ENCODE measurements at places on chromosomes 7 and 10.

DNA sequence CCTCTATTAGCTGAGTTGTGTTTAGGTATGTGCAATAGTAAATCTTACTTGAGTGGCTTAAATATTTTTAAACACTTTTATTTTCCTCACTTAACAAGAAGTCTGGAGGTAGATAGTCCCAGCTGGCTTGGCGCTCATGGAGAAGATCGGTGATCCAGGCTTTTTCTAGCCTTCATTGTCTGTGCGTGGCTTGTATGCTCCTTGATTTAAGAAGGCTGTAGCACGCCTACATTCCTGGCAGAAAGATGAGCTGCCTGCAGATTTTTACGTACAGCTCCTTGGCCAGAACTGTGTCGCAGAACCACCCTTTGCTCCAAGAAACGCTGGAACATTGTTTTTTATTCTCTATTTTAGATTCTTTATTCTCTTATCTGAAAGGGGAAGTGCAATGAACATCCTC, 284.1 kb downstream of the KIF20B start:
- DNase-seq = no peak

DNA sequence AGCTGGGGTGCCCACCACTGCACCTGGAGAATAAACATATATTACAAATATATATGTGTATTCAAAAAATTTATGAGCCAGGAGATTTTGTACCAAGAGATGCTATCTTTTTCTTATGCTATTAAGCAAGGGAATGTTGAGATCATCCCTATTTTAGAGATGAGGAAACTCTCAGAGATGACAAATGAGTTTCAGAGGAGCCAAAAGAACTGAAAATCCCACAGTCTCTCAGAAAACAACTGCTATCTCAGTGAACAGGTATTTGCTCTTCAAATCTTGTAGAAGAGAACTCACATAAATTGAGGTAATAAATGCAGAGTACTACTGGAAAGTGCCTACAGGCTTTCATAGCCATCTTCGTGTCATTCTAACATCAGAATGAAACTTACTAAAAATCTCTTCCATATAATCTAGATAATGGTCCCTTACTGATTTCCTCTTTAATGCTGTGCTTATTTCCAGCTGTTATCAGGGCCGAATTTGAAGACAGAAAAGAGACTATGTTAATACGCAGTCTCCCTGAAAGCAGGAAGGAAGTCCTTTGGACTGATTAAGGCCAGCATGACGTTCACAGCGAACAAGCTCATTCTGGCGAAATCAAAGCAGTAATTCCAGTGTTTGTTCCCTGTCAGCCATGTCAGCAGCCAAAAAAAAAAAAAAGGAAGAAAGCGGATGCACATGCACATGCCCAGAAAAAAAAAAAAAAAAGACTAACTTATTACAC, 29.4 kb upstream of the ANAPC16 start:
- no peak for DNase-seq

DNA sequence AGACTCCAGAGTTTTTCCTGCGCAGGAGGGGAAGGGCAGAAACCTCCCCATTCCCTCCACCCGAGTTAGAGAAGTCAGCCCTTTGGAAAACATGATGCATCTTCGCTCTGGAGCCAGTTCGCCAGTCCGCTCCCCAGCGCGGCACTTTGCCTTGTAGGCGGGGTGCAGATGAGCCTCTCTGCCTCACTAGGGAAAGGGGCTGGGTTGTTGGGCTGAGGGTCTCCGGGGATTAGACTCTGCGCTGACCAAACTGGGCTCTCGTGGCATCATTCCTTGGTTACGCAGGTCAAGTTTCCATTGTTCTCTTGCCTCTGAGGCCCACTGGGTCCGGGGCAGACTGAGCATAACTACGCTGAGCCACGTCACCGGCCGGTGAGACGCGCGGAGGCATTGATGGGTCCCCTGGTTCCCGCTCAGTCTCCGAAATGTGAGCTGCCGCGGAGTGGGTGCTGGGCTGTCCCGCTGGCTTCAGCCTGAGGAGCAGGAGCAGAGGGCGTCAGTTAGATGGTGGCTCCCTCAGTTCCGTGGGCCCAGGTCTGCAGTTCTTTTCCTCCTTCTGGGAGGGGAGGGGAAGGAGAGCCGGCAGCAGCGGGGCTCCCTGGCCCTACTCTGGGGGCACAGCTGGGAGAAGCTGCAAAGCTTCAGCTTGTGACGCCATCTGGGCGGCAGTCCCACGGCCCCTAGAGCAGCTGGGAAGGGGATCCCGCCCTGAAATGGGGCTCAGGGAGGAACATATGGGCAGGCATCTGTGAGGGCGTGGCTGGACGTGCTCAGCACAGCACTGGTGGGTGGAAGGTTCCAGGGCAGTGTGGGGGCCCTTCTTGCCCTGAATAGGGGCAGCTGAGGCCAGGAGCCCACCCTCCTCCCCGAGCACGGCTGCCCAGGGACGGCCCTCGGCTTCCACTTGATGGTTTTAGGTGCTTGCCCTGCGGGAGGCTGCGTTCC, 121.3 kb upstream of the BTBD16 start:
- DNase-seq = no peak

DNA sequence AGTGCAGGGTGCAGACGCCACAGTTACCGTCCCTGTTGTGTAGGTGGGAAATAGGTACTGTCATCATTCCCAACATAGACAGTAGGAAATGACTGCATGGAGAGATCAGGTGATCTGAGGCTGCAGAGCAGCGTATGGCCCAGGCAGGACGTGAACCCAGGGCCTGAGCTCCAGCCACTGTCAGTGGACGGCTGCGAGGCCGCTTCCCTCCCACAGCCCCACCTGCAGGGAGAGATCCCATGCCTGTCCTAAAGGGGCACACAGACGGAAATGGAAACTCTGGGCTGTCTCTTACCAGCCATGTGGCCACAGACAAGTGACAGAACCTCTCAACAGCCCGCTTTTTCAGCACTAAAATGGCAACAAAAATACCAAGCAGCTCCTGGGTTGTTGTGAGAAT, 44.5 kb upstream of the MNX1 start:
- no peak for DNase-seq

GRCh38 chr7:111561654-111561903, 713 bp downstream of the IMMP2L start:
- peak; percentile 12 for DNase-seq

GRCh38 chr10:60767424-60767823, 10.9 kb upstream of the CDK1 start:
- DNase-seq = no peak

- DNase-seq = no peak
Measured at GRCh38 chr10:70964245-70964644, 75.9 kb upstream of the PCBD1 start.

DNA sequence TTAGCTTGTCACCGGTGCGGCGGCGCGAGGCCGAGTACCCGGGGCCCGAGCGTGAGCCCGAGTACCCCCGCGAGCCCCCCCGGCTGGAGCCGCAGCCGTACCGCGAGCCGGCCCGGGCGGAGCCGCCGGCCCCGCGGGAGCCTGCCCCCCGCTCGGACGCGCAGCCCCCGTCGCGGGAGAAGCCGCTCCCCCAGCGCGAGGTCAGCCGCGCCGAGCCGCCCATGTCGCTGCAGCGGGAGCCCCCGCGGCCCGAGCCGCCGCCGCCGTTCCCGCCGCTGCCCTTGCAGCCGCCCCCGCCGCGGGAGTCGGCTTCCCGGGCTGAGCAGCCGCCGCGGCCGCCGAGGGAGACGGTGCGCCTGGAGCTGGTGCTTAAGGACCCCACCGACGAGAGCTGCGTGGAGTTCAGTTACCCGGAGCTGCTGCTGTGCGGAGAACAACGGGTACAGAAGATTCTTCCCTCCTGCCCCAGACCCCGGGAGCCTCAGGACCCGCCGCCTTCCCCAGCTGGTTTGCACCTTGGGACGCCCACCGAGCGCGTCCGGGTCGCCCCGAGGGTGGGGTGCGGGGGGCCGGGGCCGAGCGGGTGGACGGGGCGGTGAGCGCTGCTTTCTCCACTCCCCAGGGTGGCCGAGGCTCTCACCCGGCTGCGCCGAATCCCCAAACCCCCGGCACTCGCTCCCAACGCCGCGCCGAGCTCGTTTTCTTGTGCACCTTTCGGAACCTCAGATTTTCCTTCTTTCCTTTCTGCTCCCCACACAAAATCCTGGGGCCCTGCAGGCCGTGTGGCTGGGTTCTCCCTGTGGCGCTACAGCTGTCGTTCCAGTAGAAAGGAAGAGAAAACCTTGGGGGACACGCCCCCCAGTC, 708 bp downstream of the UBN2 start:
- DNase-seq = peak; percentile 31

DNA sequence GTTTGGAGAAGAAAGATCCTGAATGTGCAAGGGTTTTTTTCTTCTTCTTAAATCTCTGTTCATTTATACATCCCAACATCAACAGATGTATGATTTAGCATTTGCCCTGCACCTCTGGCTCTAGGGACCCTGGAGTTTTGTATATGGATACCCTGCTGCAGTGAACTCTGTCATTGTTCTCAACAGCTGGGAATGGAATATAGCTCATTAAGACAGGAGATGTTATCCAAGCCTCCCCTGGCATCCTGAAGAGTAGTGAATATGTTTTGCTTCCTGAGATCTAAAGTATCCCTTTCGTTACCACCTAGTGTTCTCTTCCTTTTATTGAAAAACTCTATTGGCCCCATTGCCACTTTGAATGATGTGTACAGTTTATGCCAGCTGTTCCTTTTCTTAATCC, 275.9 kb downstream of the EXOC4 start:
- DNase-seq = no peak

- DNase-seq = no peak
Measured at GRCh38 chr10:107442035-107442505, 277.6 kb upstream of the SORCS1 start.

DNA sequence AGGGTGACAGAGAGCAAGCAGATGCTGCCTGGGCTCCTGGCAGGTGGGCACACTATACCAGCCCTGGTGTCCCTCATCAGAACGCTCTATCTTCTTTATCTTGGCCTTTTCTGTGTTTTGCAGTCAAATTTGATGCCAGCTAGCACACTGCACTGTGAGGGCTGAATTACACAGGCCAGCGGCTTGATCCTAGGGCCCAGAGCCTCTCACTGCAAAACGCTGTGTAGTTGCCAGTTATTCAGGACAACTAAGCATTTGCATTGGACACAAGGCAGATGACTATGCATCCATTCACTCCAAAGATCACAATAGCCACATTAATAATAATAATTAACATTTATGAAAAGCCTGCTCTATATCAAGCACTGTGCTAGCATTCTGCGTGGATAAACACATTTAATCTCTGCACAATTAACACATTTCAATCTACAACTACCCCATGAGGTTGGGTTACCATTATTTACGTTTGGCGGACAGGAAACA, 100.3 kb downstream of the PAXIP1 start:
- no peak for DNase-seq

- DNase-seq = no peak
Measured at GRCh38 chr7:81751619-81752317, 18.1 kb downstream of the HGF start.

- DNase-seq = no peak
Measured at GRCh38 chr7:64656489-64656888, 9.4 kb upstream of the ZNF107 start.

DNA sequence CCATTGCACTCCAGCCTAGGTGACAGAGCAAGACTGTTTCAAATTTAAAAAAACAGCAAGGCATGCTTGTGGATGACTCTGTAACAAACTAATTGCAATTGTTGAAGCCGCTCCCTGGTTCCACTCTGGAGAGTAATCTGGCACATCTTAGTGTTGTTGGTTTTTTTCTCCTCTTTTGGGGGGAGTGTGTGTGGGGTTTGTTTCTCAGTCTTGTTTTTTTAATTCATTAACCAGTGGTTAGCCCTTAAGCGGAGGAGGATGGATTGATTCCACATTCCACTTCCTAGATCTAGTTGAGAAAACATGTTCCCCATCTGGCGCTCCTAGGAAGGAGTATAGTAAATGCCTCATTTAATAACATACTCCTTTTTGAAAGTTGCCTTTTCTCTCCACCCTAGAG, 8.6 kb upstream of the ZNF713 start:
- DNase-seq = no peak

DNA sequence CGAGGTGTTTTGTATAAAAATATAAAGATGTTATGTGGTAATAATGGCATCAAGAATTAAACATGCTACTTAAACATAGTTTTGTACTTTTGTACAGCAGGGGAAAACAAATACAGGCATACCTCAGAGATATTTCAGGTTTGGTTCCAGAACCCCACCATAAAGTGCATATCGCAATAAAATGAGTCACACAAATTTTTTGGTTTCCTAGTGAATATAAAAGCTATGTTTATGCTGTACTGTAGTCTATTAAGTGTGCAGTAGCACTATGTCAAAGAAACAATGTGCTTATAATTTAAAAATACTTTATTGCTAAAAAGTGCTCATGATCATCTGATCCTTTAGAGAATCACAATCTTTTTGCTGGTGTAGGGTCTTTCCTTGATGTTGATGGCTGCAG, 17.8 kb downstream of the LRRTM3 start:
- DNase-seq = no peak

DNA sequence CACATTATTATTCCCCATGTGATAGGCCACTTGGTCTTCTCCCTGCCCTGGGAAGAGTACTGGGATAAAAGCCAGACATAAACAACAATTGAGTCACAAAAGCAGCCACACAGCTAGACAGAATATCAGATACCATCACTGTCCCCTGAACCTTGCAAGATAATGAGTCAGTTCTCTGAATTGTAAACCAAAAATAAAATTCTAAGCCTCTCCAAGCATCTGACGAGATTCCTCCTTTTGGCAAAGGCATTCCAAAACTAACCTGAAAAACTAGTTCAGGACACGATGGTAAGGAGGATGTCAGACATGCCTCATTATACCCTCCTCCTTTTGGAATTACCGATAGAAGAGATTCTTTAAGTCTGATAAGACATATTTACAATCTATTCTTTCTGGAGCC, 450.7 kb downstream of the HTR7 start:
- no peak for DNase-seq

DNA sequence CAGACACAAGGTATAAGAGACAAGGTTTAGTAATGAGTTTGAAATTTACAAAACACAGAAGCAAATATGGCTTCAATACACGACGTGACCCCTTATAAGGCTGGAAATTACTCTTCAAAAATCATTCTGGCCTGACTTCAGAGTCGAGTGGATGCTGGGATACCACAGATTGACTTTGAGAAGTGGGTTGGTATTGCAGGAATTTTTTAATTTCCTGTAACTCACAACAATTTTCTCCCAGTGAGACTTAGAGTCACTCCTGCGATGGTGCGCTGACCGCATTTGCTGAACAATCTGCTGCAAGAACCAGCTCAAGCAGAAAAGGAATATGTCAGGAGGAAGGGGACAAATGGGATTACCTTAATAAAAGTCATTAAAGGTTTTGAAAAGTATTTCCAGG, 132.1 kb downstream of the EMX2 start:
- DNase-seq = no peak

GRCh38 chr10:106931853-106932249, 232.7 kb downstream of the SORCS1 start:
- no peak for DNase-seq

GRCh38 chr7:80183900-80184685, 49.5 kb downstream of the GNAI1 start:
- no peak for DNase-seq

DNA sequence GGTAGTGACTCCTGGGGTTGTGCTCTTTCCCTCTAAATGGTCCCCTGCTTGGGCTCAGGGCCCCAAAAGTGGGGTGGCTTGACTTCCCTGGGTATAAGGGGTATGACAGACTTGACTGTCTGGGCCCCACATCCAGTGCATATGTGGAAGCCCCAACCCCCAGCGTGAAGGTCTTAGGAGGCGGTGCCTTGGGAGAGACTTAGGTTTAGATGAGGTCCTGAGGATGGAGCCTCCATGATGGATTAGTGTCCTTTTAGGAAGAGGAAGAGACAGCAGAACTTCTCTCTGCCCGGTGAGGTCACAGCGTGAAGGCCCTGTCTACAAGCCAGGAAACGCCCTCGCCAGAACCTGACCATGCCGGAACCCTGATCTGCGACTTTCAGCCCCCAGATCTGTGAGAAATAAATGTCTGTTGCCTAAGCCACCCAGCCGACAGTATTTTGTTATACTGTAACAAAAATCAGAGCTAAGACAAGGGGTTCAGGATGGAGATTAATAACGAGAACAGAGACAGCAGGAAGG, 23.8 kb downstream of the PODXL start:
- no peak for DNase-seq

Data from stimulated activated naive CD8-positive, alpha-beta T cell treated with anti-CD3 and anti-CD28 coated beads, Interleukin-15, Interleukin-2, amounts not matched to agents 100 U/mL and 50 U/mL, for 24 hours (primary cell).